ENCODE measurements at places on chromosomes 4 and X.

DNA sequence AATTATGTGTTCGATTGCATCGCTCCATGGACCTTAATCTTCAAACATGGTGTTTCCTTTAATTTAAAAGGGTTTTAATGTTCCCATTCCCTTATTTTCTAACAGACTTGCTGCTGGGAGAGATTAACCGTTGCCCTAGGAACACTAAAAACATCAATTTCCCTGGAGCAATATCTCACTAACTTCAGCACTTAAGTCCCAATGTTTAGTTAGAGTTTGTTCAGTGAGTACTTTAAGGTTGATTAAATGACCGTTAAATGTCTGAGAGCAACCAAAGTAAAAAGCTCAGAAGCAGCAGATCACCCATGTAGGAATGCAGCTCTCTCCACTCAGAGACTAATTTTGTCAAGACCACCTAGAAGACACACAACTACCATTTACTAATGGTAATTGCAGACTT is 111.2 kb upstream of the PDE5A start:
- DNase-seq: no peak

- DNase-seq: no peak
These were observed 81.3 kb upstream of the LIMCH1 start for GRCh38 chr4:41456559-41457101.

- DNase-seq: peak; percentile 13
These were observed 15.5 kb upstream of the CYLC1 start for GRCh38 chrX:83845397-83845796.

DNA sequence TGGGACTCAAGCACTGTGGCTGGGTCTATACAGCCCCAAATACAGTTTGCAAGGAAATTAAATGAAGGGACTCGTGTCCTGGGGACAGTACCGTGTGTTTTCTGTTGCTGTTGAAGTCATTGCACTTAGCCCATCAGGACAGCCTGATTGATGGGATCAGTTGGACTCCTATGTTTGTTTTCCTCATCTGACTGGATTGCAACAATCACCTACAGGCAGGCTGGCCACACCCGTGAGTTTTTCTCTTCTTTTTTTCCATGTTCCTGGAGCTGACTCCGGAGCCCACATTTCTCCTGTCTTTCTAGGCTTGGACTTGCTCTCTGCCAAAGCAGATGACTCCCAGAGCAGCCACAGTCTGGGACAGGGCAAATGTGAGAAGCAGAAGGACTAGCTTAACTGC is 38.1 kb downstream of the RTL9 start:
- no peak for DNase-seq

- DNase-seq: no peak
These were observed 74.3 kb upstream of the KCTD8 start for GRCh38 chr4:44522761-44523445.

GRCh38 chr4:122700178-122700725 is 32.3 kb upstream of the BBS12 start:
- DNase-seq: no peak

- peak; percentile 76 for DNase-seq
These were observed 121.6 kb downstream of the RASL11B start for GRCh38 chr4:52983563-52984303.

GRCh38 chr4:125736057-125736456 is 421.3 kb downstream of the FAT4 start:
- no peak for DNase-seq

GRCh38 chr4:3311489-3312171 is 18.8 kb downstream of the RGS12 start:
- DNase-seq: no peak

GRCh38 chr4:10565166-10565780 is 108.0 kb upstream of the ZNF518B start:
- DNase-seq: no peak

DNA sequence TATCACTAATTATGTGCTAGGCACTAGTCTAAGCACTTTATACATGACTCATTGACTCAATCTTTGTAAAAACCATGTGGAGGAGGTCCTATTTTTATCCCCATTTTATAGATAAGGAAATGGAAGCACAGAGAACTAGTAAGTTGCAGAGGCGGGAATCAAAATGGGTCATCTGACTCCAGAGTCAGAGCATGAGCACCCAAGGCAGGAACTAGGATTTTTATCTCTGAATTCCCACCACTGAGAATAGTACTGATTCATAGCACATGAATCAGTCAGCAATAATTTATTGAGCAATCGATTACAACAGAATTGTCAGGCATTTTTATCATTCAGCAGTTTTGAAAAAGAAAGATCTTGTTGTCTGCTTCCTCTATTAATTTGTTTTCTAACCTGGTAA is 19.3 kb downstream of the SCARB2 start:
- no peak for DNase-seq

DNA sequence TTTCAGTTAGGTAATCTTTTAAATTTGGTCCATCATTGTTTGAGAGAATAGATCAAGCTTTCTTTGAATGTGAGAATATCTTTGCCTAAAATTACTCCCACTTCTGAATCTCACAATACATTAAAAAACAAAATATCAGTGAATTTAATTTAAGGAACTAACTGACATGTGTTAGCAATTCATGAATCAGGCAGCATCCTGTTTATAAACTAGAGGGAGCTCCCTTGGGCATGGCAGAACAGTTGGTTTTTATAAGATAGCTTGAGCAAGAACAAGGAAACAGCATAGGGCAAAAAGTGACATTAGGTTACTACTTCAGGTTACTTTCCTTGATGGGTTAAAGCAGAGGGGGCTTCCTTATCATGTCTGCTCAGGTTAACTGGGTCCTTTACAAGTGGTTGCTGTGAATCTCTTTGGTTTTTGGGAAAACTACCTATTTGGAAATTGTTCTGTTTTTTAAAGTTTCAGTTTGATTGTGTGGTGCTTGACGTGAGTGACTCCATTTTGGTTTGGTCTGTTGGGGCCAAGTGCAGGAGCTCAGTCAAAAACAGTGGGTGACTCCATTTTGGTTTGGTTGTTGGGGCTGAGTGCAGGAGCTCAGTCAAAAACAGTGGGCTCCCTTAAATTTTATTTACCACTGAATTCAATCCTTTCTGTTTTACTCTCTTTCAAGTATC is 68.0 kb downstream of the PPEF2 start:
- DNase-seq: no peak

DNA sequence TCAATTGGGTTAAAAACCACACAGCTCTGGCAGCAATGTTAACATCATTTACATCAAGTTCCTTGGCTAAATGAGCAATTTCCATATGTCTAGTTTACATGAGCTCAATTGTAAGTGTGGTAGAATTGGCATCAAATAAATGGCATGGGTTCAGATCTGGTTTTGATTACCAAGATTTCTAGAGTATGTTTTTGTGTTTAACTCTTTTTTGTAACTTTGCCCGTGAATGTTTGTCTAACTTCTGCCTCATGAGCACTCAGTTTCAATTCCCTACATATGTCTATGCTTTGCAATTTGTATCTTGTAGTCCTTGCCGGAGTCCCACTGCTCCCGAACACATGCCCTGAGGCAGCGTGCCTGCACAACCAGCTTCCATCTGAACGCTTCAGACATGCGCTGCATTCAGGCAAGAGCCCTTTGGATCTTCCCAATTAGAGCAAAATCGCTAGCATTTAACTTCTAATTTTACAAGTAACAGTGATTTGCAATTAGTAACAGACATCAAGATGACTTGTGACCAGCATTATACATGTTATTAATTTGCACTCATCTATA is 644.4 kb downstream of the TRIML1 start:
- no peak for DNase-seq

DNA sequence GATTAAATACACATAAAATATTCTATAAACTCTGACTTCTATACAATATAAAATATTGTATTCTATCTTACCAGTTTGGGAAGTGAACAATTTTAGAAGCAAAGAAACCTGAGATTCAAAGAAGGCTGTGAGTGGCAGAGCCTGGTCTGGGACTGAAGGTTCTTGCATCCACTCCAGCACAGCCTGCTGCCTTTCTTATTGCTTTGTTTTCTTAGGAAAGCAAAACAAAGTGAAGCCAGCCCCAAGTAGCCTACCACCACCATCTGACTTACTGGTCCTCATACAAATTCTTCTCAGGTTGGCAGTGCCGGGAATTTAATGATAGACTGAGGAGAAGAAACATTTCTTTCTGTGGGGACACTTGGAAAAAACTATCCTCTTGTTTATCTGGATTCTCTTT is 129.7 kb upstream of the SMAD1 start:
- no peak for DNase-seq

DNA sequence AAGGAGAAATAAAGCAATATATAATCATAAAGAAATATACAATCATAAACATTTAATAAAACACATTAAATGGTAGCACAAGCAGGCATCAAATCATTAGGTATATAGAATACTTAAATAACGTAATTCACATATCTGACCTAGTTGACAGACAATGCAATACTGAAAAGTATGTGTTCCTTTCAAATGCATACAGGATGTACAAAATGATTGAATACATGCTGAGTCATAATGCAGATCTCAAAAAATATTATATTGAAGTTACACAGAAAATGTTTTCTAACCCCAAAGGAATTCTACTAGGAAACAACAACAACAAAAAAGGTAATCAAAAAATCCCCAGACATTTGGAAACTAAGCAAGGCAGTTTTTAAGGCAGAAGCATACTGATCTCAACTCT is 1072.0 kb upstream of the INTU start:
- no peak for DNase-seq

DNA sequence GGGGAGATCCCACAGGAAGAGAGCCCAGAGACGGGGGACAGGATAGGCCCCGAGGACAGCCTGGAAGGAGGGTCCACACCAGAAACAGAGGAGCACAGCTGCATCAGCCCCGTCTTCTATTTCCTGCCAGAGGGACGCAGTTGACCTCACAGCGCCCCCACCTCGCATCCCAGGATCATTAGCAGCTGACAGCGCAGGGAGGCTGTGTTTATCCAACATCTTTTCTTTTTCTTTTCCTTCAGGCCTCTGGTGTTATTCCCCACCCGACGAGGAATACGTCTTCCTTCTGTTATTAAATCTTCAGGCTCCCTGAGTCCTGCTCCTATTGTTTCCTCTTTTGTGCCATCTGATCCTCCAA is 75.4 kb downstream of the DCHS2 start:
- no peak for DNase-seq

DNA sequence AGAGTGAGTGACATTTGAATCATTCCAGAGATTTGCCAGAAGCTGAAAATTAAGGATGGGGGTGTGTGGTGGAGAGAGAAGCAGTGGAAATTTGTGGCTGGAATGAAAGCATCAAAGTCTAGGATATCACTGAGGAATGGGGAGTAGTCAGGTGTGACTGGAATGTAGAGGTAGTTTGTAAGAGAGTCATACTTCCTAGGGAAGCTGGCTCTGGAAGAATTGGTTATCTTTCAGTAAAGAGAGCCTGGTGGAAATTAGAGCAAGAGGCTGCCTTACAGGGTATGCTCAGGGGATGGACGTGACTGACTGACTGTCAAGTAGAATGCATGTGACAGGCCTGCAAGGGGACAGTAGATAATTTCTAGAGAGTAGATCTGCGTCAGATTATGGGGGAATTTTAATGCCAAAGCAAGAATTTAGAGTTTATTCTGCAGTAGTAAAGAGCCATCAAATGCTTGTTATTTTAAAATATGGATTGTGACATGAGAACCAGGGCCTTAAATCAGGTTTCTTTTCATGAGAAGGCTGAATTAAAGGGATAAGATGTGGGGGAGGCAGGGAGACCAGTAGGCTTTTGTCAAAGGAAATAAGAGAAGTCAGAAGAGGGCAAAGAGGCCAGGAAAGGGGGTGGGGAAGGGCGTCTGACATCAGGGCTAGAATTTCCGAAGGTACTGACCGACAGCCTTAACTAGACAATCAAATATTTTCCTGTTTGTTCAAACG is 109.9 kb downstream of the AFF1 start:
- no peak for DNase-seq

DNA sequence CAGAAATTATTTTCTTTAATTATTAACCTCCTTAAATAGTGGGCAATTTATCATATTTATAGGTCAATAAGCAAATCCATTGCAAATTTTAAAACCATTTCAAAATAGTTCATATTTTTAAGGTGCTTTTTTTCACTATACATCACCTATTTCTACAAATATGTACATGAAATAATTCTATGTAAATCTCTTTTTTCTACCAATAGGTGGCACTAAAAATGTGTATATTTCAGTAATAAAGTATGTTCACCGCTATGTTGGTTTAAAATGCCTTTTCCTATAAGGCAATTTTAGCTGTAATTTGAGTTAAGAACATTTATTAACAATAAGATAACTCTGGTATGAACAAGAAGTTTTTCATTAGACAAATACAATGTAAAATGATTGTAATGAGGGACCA is 672.2 kb downstream of the KCTD8 start:
- DNase-seq: peak; percentile 26

Measured in NCI-H1694 treated with DMSO at 0.1 percent for 48 hours (cell line).